Psoas muscle (tissue), 8 donors: ENCODE measurements at places on chromosomes 6 and 20.

GRCh38 chr6:111119571-111120329, 32.4 kb downstream of the SLC16A10 start:
- no peak for DNase-seq

GRCh38 chr6:32825966-32826365, 9.2 kb upstream of the HLA-DOB start:
- no peak for DNase-seq

DNA sequence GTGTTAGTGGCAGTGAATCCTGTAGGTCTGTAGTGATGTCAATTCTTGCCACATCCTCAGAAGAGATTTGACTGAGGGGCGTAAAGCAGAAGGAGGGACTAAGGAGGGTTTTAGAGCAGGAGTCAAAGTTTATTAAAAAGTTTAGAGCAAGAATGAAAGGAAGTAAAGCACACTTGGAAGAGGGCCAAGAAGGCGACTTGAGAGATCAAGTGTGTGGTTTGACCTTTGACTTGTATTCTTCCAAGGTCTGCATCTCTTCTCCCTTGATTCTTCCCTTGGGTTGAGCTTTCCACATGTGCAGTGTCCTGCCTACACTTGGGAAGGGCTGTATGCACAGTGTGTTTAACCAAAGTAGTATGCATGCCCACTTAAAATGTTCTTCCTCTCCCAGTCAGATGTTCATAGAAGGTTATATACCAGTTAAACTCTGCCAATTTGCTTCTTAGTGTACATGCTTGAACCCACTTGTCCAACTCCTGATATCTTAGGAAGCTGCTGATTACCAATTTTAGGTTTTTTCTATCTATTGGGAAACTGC, 627.6 kb downstream of the MMUT start:
- DNase-seq: no peak

DNA sequence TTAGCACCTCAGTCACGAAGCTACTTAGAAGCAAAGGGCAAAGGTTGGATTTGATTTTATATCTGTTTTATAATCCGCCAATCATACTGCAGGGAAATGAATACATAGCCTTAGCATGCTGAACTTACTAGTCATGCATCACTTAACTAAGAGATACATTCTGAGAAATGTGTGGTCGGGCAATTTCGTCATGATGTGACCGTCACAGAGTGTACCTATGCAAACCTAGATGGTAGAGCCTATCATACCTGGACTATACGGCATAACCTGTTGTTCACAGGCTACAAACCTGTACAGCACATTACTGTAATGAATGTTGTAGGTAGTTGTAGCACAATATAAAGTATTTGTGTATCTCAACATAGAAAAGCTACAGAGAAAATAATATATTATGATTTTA, 345.2 kb upstream of the RGS17 start:
- DNase-seq: no peak

GRCh38 chr20:51733070-51733469, 35.1 kb downstream of the ATP9A start:
- DNase-seq: no peak

DNA sequence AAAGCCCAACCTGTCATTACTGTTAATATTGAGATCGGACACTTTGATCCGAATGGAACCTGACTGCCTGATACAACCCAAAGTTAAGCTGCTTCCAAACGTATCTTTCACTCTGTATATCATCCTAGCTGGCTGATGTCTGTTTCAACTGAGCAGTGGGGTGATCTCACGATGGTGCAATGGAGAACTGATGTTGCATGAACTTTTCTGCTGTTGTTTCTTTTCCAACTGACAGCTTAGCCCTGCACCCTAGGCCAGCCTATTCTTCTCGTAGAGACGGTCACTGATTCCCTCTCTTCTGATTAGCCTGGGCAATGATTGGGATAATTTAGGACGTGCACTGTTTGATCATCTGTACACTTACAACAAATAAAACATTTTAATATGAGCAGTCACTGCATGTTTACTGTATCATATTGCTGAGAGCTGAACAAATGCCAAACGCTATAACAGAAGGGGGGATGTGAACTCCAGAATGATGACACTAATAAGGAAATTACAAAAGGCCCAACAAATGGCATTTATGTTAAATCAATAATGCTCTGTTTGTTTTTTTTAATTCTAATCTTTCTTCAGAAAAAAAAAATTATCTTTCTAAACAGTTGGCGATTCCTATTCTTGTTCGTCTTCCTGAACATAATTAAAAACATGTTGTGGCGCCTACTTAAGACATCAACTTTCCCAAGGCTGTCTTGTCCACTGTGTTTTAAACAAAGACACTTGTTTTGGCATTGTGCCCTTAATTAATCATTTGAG, 184.8 kb downstream of the ZNF217 start:
- DNase-seq: no peak

DNA sequence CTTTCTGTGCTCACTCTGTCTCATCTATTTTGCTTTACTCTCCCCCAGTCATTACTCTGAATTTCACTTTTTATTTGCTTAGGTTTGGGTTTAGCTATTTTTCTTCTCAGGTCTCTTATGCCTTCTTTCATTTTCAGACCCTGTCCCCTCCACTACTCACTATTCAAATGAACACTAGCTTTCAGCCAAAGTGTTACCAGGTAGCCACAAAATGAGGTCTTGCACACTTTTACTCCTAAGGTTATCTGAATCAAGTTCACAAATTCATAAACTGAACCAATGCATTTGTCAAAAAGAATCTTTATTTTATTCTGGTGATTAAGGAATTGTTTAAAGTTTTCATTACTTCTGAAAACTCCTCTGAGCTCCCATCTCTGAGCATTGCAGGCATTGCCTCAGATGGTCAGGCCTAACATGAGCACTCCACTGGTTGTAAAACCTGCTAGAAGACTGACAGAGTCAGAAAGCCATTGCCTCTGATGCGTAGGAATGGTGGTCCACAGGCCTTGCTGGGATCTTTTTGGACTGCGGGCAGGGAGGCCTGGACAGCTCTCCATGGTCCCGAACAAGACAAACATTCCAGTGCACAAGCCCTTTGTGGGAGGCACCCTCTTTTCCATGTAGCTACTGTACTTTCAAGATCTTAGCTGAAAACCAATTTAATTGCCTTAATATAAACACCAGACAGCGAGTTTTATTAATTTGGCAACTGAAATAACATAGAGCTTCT, 48.5 kb downstream of the FYN start:
- DNase-seq: no peak

DNA sequence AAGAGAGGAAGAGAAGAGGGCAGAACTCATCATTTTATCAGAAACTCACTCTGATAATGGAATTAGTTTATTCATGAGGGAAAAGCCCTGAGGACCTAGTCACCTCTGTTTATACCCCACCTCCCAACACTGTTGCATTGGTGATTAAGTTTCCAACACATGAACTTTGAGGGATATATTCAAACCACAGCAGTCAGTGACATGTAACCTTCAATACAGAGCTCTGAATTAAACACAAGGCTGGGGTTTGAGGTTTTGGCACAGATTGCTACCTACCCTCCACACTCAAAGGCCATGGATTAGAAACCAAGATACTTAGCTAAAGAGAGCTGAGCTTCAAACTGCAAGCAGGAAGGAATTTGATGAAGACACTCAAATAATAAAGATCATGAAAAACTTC, 48.5 kb upstream of the MOCS1 start:
- DNase-seq: no peak

GRCh38 chr20:10706460-10706811, 32.6 kb upstream of the JAG1 start:
- no peak for DNase-seq

- DNase-seq: no peak
Observed at GRCh38 chr6:157649311-157650260, 173.5 kb upstream of the SNX9 start.

DNA sequence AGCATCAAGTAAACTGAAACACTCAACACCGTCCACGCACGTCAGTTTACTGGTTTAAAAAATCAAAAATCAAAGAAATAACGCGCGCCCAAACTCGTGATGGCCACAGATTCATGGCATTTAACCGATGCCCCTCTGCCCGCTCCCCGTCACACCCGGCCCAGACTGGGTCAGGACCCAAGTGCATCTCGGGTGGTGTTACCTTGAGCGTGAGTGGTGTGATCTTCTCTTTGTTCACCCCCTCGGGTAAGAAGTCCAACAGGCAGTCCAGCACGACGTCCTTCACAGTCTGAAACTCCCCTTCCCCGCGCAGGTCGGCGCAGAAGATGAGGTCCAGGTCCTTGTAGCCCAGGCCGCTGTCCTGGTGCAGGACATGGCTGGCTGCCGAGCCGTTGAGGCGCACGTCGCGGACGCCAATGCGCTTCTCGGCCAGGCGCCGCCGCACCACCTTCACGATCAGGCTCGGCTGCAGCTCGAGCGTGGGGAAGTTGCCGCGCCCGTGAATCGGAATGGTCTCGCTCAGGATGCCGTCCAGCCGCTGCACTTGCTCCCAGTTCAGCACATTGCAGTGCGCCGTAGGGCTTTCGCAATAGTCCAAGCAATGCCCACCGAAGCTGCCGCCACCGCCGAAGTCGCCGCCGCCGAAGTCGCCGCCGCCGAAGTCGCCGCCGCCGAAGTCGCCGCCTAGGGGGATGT, 945 bp downstream of the TENT5A start:
- DNase-seq: peak; percentile 83

DNA sequence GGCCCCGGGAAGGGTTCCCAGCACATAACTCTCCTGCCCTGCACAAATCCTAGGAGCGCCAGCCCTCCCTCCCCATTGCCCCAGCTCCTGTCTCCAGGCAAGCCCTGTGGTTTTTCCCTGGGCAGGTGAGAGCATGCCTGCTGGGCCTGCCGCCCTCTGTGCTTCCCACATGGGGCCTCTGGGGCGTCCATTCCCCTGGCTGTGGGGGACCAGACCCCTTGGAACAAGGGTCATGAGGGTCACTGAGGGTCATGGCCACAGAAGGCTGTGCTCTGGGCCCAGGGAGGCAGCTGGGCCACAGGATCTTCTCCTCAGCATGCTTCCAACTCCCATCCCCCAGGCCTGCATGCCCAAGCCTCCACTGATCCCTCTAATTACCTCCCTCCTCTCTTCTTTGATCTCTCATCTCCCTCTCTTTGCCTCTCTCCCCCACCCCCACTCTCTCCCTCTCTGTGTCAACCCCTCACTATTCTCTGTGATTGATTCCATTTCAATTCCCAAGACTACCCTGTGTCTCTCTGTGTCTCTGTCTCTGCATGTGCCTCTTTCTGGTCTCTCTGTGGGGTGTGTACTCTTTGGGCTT, 6.1 kb downstream of the MDFI start:
- no peak for DNase-seq

GRCh38 chr20:2899243-2899642, 26.0 kb downstream of the PTPRA start:
- DNase-seq: no peak

- DNase-seq: no peak
Observed at GRCh38 chr6:150499882-150500312, 99.8 kb upstream of the PLEKHG1 start.

- no peak for DNase-seq
Observed at GRCh38 chr20:10065154-10065833, 30.5 kb downstream of the ANKEF1 start.

GRCh38 chr6:2102316-2102883, 143.0 kb downstream of the GMDS start:
- no peak for DNase-seq

DNA sequence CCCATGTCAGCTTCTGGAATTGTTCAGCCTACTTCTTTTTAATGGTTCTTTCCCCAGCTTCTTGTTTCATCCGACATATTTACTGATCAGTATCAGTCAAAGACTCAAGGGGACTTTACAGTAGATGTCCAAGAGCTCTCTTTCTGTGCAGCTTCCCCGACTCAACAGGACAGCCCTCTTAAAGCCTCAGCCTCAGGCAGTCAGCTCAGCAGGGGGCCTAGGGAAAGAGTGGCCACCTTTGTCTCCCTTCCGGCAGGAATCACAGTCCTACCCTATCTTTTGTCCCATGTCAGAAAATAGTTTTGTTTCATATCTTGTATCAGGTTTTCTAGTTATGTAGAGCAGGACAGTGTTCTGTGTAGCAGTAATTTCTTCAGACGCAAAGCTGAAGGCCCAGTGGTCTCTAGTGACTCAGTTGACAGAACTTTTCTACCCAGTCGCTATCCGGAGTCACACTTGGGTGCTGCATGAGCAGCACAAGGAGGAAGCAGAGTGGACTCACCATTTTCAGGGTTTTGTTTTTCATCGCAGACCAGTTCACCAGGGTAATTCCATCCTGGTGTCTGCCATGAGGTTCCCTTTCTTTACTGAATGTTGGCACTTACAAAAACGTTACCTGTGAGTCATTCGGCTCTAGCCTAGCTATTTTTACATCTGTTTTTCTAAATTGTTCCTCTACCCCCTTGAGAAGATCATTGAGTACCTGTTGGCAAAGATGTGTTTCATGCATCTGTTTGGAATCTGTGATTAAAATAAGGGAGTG, 47.7 kb downstream of the SPATA2 start:
- DNase-seq: no peak

DNA sequence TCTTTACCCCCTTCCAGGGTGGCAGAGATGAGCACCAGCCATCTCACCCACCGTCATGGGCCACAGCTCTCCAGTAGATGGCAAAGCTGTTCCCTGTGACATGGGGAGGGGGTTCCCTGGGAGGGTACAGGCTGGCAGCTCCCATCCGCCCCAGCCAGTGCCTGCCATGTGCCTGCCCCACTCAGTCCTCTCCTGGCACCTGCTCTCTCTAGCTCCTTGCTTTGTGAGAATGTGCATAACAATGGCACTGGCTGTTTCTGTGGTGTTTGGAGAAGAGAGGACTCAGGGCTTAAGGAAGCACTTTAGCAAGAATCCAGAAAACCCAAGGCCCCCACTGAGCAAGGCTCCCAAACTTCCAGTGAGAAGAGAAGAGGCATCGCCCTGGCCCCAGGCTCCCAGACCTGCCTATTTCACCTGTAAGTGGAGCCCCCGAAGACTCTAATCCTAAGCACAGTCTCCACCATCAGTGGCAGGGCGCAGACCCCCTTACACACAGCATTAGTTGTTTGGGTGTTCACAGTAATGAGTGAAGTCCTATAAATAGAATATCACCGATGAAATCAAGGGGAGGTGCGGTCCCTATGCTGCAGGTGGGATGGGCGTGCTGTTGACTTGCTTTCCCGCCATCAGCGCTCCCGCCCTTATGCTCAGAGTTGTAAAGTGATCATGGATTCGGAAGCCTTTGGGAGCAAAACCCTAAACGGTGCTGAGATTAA, 110.2 kb downstream of the AGPAT4 start:
- DNase-seq: no peak

DNA sequence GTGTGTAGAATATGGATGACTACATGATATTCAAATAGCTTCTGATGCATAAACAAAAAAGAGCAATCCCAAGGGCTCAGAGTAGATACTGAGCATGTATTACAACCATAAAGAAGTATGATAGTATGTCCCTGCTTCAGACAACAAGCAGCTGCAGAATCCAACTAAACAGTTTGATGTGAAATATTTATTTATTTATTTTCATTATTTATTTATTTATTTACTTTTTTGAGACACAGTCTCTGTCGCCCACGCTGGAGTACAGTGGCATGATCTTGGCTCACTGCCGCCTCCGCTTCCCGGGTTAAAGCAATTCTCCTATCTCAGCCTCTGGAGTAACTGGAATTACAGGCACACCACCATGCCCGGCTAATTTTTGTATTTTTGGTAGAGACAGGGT, 384.3 kb downstream of the KHDRBS2 start:
- no peak for DNase-seq

DNA sequence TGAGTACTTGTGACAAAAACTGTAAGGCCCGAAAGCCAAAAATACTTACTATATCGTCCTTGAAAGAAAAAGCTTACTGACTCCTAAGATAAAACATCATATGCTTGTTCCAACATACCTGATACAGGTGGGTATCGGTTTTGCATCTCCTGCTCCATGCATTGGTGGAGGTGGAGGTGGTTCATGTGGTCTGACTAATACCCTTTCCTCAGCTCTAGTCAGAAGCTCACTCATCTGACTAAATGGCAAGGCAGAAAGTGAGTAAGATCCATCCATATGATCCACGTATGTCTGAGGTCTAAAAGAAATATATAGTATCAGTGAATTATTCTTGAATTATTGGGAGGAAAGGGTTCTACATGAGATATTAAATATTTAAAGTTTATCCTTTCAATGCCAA, 76.2 kb downstream of the WASF1 start:
- no peak for DNase-seq
